ENCODE measurements at places on chromosomes 11 and 22.

- DNase-seq, result no peak
These were observed 19.4 kb downstream of the NPAT start for GRCh38 chr11:108203075-108203474.

DNA sequence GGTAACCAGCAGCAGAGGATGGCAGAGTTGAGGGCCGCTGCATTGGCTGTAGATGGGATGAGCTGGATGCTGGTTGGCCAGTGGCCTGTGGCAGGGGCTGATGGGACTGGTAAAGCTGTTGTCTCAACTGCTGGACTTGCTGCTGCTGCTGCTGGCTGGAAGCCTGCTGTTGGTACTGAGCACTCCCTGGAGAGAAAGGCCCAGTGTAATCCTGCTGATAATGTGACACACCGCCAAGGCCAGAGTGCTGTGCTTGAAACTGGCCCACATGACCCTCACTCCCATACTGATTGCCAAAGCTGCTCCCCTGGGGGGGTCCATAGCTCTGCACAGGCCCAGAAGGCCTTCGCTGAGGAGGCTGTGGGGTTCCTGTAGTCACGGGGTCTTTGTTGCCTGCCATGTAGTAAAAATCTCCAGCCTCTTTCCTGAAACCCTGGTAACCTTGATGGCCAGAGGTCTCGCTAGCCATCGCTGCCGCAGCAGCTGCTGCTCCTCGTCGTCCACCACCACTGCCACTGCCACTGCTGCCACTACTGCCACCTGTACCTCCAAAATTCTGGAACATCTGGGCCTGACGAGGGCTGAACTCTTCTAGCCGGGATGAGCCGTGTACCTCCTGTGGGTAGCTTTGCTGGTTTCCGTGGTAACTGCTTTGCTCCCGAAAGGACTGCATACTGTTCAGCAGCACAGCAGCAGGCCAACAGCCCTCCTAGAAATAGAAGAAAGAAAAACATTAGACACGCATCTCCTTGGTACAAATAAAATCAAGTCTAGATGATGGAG is 55.6 kb downstream of the TCF20 start:
- DNase-seq, result no peak

- peak; percentile 13 for DNase-seq
These were observed 349.9 kb upstream of the ANO3 start for GRCh38 chr11:25981998-25982397.

DNA sequence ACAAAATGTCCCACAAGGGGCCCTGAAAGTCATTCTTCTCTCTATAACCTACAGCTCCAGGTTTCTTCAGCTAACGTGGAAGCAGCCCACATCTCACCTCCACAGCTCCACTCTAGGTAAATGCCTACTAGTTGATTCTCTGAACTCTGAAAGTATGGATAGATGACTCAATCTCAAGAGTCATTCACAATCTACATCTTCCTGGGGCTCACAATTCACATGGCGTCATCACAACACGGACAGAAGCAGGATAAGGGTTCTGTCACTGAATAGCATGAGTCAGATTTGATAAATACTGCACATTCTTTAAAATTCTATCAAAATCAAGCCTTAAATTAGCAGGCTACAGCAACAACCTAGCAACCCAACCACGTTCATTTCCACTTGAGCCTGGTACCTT is 96.3 kb downstream of the PLEKHA7 start:
- DNase-seq, result no peak

DNA sequence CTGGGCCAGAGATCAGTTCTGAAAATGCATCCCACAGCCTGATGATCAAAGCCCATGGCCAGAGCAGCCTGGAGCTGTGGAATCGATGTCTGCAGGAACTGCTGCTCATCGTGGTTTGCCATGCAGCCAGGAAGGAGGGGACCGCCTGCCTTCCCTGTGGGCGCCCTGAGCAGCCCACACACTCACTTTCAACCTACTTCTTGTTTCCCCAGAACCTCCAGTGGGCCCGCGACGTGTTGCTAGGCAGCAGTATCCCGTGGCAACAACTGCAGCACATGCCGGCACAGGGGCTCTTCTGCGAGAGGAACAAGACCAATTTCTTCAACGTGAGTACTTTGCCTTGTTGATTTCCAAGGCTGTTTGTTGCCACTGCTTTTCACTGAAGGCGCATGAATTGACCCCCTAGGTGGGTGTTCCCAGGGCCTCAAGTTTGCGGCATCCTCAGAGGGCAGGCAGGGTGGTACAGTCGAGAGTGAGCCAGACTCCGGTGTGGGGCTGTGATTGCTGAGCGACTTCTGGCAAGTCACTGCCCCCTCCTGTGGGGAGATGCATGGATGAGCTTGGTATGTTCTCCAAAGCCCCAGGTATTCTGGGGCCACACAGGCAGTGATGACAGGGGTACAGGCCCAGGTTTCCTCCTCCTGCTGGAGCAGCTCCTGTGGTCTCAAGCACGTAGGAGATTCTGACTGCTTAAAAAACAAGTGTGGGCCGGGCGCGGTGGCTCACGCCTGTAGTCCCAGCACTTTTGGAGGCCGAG is 47.0 kb upstream of the SUSD2 start:
- no peak for DNase-seq

DNA sequence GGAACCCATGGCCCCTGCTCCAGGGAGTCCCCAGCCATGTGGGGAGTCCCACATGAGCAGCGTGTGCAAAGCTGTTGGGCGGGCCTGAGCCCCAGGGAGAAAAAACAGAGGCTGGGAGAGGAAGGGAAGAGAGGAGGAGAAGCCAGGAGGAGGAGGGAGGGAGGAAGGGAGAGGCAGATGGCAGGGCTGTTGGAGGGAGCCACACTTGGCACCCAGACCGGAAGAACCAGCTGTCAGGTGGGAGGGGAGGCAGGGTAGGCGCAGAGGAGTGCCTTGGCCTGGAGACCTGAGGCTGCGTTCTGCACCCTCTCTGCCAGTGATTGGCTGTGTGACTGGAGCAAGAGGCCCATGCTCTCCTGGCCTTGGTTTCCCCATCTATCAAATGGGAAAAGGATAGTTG is 6.7 kb downstream of the SYNGR1 start:
- no peak for DNase-seq

DNA sequence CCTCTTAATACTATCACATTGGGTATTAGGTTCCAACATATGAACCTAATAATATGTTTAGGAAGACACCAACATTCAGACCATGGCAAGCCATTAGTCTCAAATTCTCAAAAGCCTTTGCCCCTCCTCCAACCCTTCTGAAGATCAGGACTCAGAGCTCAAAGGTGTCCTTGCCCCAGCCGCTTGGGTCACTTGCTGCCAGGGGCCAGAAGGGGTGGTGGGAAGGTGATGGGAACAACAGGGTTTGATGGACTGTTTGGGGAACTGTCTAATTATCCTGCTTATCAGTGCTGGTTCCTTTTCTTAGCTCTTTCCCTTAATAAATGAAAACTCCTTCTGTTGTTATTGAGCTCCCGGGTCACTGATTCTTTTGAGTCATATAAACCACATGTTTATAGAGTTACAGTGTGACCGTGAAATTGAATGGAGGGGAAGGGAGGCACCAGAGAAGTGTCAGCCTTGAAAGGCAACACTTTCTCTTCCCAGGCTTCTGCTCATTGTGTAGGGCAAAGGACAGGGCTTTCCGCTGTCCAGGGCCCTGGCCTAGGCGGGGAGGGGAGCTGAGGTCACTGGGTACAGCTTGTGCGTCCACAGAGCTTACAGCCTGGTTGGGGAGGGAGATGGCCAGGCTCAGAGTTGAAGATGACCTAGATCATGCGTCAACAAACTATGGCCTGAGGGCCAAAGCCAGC is 105.1 kb downstream of the FBXO7 start:
- no peak for DNase-seq

DNA sequence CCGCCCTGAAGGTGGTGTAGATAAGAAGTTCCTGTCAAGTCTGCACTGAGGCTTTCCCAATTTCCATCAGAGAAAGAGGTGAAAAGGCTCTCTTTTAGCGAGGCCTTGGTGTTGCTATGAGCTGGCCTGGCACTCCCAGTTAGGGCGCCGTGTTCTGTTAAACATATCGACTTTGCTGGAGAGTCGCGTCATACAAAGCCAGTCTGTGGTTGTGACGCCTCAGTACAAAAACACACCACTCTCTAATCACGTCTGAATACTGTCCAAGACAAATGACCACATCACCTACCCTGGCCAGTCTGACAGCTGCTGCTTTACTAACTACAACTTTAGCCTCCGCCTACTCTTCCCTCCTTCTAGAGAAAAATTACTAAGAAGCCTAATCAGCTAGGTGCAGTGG is 8.0 kb upstream of the TOLLIP start:
- DNase-seq, result no peak

DNA sequence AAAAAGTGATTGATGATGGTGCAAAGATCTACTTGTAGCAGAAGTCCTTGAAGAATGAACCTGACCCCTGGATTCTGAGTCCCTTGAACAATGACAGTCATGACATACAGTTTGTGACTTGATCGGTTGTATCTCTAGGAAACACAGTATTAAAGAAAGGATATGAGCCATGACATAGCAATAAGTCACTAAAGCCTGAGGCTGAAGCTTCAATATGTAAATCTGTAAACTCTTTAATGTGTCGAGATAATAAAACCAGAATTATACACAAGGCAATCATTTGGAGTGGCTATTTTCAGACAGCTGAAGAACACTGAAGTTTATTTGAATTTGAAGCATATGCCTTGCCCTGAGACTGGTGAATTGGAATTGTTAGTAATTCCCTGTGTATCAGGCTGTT is 911.5 kb upstream of the RAG2 start:
- no peak for DNase-seq

- DNase-seq, result no peak
These were observed 48.8 kb downstream of the MCHR1 start for GRCh38 chr22:40727964-40728615.

- DNase-seq, result no peak
These were observed 70.9 kb downstream of the ZBTB44 start for GRCh38 chr11:130243816-130244215.

DNA sequence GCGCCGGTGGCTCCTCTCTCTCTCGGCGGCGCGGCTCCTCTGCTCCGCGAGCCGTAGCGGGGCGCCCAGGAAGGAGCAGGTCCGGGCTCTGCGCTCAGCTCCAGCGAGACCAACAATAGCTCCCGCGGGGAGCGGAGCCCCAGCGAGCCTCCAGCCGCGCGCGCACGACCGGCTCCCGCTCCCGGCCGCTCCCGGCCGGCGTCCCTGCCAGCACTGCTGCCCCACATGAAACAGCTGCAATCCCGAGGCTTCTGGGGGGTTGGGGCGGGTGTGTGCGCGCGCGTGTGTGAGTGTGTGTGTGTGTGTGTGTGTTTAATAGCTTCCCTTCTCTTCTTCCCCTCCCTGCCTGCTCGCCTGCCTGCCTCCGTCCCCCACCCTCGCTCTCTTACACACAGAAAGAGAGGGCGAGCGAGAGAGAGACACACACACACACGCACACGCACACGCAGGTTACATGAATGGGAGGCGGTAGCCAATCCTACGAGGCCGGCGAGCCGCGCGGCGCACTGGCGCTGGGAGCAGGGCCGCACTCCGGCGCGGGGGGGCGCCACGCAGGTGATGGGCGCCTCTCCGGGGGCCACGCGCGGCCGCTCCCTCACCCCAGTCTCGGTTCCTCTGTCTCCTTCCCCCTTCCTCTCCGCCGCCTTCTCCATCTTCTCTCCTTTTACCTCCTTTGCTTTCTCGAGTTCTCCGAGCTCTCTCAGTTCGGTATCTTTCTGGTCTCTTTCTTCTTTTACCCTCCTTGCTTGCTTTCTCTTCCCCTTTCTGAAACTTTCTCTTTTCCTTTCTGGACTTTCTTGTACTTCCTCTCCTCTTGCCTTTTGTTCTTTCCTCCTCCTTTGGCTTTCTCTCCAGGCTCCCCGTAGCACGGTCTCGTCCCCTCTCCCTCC is at the start of gene TENM4:
Gene TENM4 (minus strand): TSS at position 460 of the 890 bp plus-strand sequence. CDS start 371,086 bp downstream, outside the sequence.
- no peak for DNase-seq

DNA sequence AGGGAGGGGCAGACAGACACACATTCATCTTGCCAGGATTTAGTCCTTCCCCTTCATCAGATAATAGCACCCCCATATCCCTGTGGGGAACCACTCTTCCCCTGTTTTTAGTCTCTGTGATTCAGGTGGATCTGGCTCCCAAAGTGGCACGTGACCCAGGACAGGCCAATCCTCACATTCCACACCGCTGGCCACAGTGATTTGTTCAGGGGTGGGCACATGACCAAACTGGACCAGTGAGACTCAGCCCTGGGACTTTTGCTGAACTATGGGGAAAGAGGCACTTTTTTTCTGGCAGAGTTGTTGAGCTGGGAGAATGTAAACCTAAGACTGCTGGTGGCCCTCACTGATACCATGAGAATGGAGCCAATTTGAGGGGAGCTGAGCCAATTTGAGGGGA is 19.1 kb upstream of the KCNJ11 start:
- DNase-seq, result no peak

GRCh38 chr22:30324014-30324730 is 2.6 kb downstream of the TBC1D10A start:
- DNase-seq, result no peak

DNA sequence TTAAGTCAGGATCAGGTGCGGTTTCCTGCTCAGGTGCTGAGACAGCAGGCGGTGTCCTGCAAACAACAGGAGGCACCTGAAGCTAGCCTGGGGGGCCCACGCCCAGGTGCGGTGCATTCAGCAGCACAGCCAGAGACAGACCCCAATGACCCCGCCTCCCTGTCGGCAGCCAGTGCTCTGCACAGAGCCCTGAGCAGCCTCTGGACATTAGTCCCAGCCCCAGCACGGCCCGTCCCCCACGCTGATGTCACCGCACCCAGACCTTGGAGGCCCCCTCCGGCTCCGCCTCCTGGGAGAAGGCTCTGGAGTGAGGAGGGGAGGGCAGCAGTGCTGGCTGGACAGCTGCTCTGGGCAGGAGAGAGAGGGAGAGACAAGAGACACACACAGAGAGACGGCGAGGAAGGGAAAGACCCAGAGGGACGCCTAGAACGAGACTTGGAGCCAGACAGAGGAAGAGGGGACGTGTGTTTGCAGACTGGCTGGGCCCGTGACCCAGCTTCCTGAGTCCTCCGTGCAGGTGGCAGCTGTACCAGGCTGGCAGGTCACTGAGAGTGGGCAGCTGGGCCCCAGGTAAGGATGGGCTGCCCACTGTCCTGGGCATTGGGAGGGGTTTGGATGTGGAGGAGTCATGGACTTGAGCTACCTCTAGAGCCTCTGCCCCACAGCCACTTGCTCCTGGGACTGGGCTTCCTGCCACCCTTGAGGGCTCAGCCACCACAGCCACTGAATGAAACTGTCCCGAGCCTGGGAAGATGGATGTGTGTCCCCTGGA is at the start of gene MYO7A:
Gene MYO7A (plus strand): TSS at position 327 of the 772 bp plus-strand sequence. CDS start 2,389 bp downstream, outside the sequence.
- DNase-seq, result peak; percentile 52

- DNase-seq, result no peak
These were observed 14.1 kb downstream of the SWAP70 start for GRCh38 chr11:9677951-9678350.

DNA sequence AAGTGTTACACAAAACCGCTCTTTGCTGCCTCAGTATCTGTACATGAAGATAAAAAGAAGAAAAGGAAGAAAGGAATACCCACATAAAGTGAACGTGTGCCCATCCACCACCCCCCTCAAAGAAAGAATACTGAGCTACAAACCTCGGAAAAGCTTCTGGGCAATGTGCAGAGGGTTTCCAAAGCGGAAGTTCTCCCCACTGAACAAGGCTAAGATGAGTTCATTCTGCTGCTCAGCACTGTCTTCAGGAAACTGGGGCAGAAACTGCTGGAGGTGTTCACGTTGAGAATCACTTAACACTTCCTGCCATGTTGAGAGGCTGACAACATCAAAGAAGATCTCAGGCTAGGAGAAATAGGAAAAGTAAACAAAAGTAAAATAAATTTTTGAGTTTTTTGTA is 6.9 kb downstream of the NFRKB start:
- DNase-seq, result no peak

All from HTR-8/SVneo (cell line).